Fibroblast of the conjunctiva (primary cell): ENCODE measurements at places on chromosomes 1 and 21.
A peak's percentile ranks its signal among the peaks of the same experiment; 100 is the strongest.

GRCh38 chr21:38027901-38028498 is 111.7 kb upstream of the KCNJ6 start:
- DNase-seq = no peak

DNA sequence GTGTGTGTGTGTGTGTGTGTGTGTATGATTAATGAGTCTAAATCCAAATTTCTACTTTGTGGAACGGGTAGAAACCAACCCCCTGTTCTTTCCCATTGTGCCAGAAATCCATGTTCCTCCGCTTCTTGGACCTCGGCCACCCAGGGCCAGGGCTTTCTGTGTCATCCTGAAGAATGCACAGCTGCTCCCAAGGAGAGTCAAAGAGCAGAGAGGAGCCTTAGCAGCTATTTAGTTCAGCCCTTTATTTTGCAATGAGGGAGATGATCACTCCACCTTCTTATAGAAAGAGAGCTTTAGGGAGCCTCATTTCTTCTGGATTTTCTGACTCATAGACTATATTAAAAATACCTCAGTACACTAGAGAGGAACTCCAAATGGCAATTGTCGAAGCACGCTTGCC is 489.3 kb upstream of the VAMP3 start:
- peak; percentile 39 for DNase-seq

- peak; percentile 16 for DNase-seq
These were observed 34.0 kb downstream of the EPRS1 start for GRCh38 chr1:220012259-220012658.

- DNase-seq = no peak
These were observed 17.2 kb upstream of the SLAMF6 start for GRCh38 chr1:160539990-160540858.

GRCh38 chr1:17397910-17398695 is 26.1 kb downstream of the PADI6 start:
- no peak for DNase-seq

DNA sequence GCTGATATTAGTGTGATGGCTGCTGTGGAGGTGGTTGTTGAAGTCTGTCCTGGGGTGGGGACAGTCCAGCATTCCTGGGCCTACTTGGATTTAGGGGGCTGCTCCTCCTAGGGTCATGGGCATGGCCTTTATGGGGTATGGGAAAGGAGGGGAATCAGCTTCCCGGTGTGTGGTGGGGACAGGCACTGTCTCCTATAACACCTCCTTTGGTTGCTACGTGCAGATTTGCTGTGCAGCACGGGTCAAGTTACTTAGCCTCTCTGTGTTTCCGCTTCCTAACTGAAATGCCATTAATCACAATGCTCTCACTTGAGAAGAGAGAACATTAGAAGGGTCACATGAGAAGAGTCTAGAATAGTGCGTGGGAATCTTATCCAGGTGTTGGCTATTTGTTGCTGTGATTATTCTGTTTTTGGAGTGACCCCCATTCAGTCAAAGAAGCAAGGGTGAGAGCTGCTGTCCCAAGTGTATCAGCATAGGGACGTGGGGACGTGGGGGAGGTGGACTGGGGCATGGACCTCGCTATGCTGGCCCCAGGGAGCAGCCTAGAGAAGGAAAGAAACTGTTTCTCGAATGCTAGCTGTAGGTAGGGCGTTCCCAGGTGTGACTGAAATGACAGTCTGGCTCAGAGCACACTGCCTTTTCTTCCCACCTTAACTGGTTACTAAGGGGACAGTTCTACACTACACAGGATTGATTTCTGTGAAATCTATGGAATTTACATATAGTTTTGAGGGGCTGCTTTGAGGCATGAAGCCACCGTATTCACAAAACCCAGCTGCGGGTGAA is 19.9 kb downstream of the SOX13 start:
- no peak for DNase-seq

GRCh38 chr1:109814993-109815786 is 51.5 kb upstream of the EPS8L3 start:
- no peak for DNase-seq

- DNase-seq = no peak
These were observed 56.0 kb downstream of the ITSN1 start for GRCh38 chr21:33698087-33698860.
